Nucleus accumbens (tissue), 56 donors: ENCODE measurements at places on chromosomes 4 and X.

- peak; percentile 5 for DNase-seq
Measured at GRCh38 chr4:82044141-82044993, 329.4 kb downstream of the HNRNPD start.

GRCh38 chr4:100087743-100088142, 102.5 kb downstream of the DDIT4L start:
- DNase-seq = no peak

GRCh38 chrX:105266456-105266855, 46.0 kb upstream of the TEX13A start:
- no peak for DNase-seq

GRCh38 chrX:84363051-84363450, 139.2 kb downstream of the HDX start:
- no peak for DNase-seq

DNA sequence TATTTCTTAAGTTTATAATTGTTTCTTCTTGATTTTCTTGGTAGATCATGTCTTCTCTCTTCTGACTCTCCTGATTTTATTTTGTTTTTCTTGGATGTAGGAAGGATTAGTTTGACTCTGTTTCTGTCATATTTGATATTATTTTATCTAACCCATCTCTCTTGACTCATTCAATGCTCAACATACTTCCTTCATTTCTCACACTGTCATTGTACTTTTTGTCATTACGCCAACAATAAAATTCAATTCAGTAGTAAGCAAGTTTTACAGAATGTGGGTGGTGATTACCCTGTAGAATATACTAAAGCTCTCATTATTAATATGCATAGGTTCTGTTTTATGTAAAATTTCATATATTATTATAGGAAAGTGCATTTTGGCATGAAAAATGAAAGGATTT, 1303.0 kb upstream of the AGA start:
- no peak for DNase-seq

GRCh38 chr4:123064390-123064789, 142.0 kb upstream of the NUDT6 start:
- no peak for DNase-seq

GRCh38 chr4:158670975-158671664, 567 bp downstream of the C4orf46 start:
- DNase-seq = peak; percentile 72

- no peak for DNase-seq
Measured at GRCh38 chr4:145176641-145177432, 3.6 kb downstream of the OTUD4 start.

- DNase-seq = no peak
Measured at GRCh38 chrX:72128881-72129280, 2.8 kb downstream of the RTL5 start.

DNA sequence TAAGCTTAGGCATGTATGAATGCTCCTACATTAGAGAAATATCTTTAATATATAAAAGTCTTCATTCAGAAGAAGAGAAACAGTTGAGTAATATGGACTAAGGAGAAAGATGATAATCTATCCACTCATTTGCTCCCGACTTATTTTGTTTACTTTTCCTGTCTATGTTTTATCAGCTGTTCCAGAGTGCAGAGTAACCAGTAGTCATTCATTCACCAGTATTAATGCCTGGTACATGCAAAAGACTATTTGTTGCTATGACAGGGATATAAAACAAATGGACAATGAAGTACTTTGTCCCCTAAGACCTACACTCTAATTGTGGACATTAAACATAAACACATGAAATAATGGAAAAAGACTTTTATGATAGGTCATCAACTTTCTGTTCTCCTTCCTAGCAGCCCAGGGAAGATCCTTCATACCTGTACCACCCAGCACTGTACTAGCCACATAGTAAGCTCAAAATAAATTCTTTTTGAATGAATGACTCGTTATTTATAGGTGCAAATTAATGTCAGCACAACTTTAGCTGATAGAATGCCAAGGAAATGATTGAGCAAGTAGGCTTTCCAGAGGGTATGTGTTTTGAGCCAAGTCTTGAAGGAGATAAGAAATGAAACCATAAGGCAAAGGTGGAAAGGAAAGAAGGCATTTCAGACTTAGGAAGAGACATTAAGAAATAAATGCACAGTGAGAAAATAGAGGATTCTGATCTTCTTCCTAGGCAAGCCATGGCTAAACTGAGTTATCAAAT, 45.0 kb upstream of the IL13RA1 start:
- DNase-seq = no peak

- no peak for DNase-seq
Measured at GRCh38 chr4:80189956-80190677, 7.2 kb upstream of the PRDM8 start.

DNA sequence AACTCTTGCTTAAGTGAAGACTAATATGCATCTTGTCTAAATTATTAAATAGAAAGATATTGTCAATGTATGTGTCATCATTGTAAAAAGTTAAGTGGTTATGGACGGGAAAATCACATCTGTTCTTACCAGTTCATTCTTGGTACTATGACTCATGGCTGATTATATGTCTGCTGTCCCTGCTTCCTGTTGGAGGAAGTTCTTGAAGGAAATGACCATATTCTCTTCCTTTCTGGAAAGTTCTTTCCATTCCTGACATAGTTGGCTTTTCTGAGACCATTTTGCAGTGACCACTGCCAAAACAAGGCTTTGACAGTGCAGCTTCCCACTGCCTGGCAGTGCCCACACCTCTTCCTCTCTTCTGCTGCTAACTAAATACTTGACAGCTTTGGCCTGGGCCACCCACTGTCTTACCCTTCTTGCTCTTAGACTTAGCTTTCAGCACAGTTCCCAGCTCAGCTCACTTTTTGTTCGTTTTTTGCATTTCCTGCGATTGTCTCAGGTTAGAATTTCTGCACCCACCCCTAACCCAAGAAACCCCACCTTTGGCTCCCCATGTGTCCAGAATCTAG, 13.2 kb upstream of the CLDN24 start:
- no peak for DNase-seq

DNA sequence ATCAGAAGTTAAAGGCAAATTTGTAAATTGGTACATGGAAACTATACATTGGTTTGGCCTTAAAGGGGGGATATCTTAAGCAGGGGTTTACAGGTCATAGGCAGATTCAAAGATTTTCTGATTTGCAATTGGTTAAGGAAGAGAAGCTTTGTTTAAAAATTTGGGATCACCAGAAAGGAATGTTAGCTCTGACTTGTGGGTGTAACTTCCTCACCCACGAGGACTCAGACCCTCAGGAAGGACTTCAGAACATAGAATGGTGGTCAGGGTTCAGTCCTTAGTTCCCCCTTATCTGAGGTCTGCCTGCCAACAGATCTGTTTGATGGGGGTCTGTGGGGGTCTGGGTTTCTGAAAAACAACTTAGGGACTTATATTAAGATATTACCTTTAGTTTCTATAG, 427.4 kb upstream of the DIPK2B start:
- DNase-seq = no peak

GRCh38 chr4:184388106-184388505, 86.2 kb downstream of the IRF2 start:
- DNase-seq = no peak

- peak; percentile 74 for DNase-seq
Measured at GRCh38 chr4:102344520-102344953, 745 bp downstream of the SLC39A8 start.

DNA sequence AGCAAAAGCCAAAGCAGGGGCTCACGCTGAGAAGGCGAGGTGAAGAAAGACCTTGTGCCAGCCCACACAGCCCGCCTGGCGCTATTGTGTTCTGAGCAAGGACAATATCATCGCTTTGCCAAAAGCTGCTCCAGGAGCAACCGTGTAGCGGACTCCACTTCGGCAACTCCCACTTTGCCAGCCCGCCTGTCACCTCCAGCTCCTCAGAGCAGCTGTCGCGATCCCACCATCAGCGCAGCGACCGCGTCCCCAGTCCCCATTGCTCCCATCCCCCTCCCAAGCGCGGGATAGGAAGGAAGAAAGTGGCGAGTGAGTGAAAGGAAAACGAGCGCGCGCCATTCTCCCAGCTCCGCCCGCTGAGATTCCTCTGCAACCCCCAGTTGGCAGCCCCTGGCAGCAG, 759 bp downstream of the ZC4H2 start:
- DNase-seq = no peak

DNA sequence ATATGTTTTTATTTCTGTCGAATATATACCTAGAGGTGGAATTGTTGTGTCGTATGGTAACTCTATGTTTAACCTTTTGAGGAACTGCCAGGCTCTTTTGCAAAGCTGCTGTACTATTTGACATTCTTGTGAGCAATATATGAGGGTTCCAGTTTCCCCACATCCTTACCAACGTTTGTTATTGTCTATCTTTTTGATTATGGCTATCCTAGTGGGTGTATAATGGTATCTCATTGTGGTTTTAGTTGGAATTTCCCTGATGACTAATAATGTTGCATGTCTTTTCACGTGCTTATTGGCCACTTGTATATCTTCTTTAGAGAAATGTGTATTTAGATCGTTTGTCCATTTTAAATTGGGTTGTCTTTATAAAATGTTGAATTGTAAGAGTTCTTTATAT, 24.5 kb downstream of the REPS2 start:
- no peak for DNase-seq

GRCh38 chr4:25919676-25920075, 5.7 kb downstream of the SMIM20 start:
- DNase-seq = no peak

GRCh38 chr4:77347351-77347966, 190.5 kb downstream of the CCNG2 start:
- no peak for DNase-seq

- no peak for DNase-seq
Measured at GRCh38 chrX:2468261-2469195, 32.2 kb downstream of the DHRSX start.

GRCh38 chrX:3451571-3451970, 105.1 kb upstream of the MXRA5 start:
- no peak for DNase-seq

GRCh38 chrX:135384161-135384836, 37.4 kb upstream of the SMIM10L2A start:
- DNase-seq = no peak

DNA sequence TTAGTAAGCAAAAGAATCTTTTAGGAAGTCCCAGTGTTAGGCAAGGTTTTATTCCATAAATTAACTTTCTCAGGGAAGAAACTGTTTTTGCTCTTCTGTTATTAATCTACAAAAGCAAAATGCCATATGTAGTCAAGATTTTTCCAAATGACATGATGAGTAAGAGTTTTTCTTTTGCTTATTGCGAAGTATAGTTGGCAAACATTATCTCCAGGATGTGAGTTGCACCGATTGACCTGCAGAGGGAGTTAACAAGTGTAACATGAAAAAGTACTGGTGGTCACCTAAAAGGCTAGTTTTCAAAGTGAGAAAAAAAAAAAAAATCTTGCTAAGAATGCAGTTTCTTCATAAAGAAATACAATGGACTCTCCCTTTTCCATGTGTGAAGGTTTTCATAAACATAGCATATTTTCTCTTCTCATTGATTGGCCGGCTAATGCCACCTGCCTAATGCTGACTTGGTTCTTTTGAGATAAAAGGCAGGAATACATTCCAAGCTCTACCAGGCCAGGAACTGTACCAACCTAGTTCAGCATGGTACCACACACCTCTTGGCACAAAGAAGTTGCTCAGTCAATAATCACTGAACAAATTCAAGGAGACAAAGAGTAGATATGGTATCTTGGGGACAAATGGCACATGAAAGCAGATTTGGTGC, 100.2 kb downstream of the LNX1 start:
- no peak for DNase-seq

DNA sequence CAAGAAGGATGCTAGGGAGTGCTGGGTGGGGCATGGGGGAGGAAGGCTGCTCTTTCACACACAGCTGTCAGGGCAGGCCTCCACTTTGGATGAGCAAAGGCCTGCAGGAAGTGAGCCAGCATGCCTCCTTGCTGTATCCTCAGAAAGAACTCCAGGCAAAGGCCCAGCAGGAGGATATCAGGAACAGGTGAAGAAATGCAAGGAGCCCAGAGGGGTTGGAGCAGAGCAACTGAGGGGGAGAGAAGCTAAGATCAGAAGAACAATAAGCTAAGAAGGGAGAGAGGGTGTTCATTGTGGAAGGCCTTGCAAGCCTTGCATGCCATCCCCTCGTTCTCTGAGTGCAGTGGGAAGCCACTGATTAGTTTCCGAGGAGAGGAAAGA, 115.1 kb downstream of the CAMK2D start:
- no peak for DNase-seq

GRCh38 chr4:124409044-124409443, 303.5 kb downstream of the ANKRD50 start:
- DNase-seq = no peak

DNA sequence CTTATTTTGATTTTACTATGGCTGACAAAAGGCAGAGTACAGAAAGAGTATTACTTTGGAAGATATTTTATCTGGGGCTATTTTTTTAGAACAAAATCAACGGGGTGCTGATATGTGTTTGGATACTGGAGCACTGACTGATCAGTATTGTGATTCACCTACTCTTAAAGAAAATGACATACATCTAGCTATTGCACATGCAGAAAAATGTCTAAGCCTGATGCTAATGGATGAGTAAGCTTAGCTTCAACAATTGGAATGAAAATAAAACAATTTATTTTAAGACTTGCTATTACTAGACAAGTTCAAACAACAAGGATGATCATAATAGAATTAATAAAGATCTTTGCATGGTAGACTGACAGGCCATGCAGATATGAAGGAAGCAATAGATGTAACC, 262.0 kb downstream of the PPP1R2C start:
- DNase-seq = no peak
